Trophoblast cell (in vitro differentiated cells and primary cell): ENCODE measurements at places on chromosomes 1 and 21.

- no peak for DNase-seq
Measured at GRCh38 chr1:21217812-21218596, 41.3 kb upstream of the EIF4G3 start.

DNA sequence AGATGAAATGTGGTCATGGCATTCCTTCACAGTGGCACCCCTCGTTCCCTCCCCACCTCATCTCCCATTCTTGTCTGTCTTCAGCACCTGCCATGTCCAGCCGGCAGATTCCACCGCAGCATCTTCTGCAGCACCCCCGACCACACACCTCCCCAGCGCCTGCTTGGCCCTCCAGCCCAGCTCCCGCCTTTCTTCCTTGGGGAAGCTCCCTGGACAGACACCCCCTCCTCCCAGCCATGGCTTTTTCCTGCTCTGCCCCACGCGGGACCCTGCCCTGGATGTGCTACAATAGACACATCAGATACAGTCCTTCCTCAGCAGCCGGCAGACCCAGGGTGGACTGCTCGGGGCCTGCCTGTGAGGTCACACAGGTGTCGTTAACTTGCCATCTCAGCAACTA lies 67.1 kb upstream of the FAM3B start:
- DNase-seq: no peak

- DNase-seq: peak; percentile 94
Measured at GRCh38 chr1:201538612-201539551, at the start of gene NAV1. Gene NAV1 (plus strand): TSS chr1:201539127. CDS start chr1:201622885, 83,758 bp downstream.

DNA sequence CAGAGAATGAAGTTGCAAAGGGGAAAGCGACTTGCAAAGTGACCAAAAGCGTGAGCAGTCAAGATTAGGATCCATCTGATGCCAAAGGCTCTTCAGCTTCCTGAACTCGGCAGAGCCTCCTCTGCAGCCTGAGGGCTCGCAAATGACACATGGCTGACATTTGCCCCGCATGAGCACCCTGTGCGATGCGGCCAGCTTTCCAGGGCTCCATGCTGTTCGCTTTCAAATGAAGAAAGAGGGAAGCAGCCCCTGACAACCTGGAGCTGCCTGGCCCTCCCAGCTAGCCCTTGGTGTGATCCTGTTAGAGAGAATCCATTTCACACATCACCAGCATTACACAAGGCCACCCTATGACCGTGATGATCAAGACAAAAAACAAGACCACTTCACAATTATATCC lies 20.2 kb upstream of the FAM131C start:
- peak; percentile 91 for DNase-seq

DNA sequence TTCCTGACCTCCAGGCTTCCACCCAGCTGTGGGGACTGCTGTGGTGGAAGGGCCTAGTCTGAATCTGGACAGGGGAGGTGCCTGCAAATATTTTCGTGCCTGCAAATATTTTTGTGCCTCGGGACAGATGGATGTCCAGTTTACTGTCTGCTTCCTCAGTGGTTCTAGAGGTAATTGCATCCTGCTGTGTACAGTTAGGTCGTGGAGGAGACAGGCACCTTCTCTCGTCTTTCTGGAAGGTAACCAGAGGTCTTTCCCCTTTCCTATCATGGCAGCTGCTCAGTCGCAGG lies 53.8 kb upstream of the TINAGL1 start:
- DNase-seq: peak; percentile 82

DNA sequence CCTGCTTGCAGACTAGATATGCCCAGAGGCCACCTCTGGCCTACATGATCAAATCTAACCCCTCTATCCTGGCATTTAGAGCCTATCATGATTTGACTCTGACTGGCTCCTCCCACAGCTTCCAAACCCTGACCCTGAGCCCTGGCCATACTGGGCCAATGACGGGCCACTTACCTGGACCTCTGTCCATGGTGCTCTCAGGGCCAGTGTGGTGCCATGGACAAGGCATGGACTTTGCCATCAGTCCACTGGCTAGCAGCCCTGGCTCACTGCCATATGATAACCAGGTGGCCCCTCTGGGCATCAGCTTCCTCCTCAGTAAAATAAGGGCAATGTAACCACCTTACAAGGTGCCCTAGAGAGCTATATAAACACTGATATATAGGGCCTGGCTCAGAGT lies 713.4 kb downstream of the PTPRU start:
- DNase-seq: no peak

- no peak for DNase-seq
Measured at GRCh38 chr21:24316277-24316922, 1290.9 kb downstream of the MRPL39 start.

DNA sequence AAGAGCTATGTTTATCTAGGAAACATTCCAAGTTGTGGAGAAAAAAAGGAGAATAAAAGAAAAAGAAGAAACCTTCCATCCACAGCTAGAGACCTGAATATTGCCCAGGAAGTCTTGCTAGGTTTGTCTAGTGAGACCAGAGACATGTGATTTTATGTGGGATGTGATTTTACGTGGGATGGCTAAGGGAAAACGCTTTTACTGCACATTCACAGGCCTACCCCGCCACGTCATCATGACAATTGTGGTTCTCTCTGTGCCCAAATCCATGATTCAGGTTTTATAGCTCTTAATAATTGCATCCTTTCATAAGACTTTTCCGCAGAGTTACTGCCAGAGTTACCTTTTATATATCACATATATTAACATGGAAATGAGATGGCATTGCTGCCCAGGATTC lies 86.4 kb upstream of the SSX2IP start:
- DNase-seq: no peak
